ENCODE measurements at places on chromosomes 12 and 14. TPM values are rescaled to one million over a fixed set of nuclear protein-coding genes. Genes with fewer than 3 reads are reported as not detected.

- no peaks in the 10 kb centered on the region for H3K27me3 ChIP-seq
- H3K4me3 ChIP-seq: no peak overlapping the region
- H3K27ac ChIP-seq: no peak overlapping the region
- peaks cover 37% of the 10 kb centered on the region for H3K4me1 ChIP-seq
Observed at GRCh38 chr14:52738409-52738808, 8.4 kb downstream of the STYX start.

- H3K27ac ChIP-seq: no peak overlapping the region
- H3K4me3 ChIP-seq: no peak overlapping the region
- H3K27me3 ChIP-seq: no peaks in the 10 kb centered on the region
- H3K4me1 ChIP-seq: no peaks in the 10 kb centered on the region
- no peaks in the 10 kb centered on the region for H3K36me3 ChIP-seq
Observed at GRCh38 chr12:77377116-77377515, 311.7 kb upstream of the E2F7 start.

DNA sequence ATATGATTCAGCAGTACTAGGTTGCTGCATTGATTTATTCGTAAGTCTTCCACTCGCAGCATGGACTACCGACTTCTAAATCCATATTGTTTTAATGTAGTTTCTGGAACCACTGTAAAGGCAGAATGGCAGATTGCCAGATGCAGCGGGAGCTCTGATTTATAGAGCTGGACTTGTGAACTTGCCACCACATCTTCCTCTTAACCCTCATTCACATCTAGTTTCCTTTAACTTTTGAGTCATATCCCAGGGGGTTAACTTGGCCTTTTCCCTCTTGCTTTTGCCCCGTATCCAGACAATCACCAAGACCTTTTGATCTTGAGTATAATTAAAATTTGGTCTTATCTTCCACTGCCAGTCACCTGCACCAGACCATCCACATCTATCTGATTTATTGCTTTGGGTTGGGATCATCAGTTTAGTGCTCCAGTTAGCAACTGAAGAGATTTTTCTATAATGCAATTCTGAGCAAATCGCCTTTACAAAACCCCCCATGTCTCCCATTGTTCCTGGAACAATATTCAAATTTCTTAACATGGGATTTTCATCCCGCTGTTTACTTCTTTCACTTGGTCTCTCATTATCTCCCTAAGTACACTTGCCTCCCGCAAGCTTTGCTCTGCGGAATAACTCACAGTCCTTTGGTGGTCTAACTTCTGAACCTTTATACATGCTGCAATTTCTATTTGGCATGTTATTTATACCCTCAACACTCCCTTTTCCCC, 130.5 kb downstream of the ACSS3 start:
- H3K36me3 ChIP-seq: no peaks in the 10 kb centered on the region
- no peaks in the 10 kb centered on the region for H3K4me1 ChIP-seq
- no peak for DNase-seq
- no peaks in the 10 kb centered on the region for H3K27me3 ChIP-seq
- no peak overlapping the region for H3K27ac ChIP-seq

Gene C1S
- 2.6 TPM for total RNA-seq

Gene TBX5
- not detected for total RNA-seq

Gene TAS2R20
- total RNA-seq: 2.1 TPM

Gene ASPG
- not detected for total RNA-seq

Gene CCDC177
- total RNA-seq: 0.05 TPM
